ENCODE measurements at places on chromosomes 1 and 21.

DNA sequence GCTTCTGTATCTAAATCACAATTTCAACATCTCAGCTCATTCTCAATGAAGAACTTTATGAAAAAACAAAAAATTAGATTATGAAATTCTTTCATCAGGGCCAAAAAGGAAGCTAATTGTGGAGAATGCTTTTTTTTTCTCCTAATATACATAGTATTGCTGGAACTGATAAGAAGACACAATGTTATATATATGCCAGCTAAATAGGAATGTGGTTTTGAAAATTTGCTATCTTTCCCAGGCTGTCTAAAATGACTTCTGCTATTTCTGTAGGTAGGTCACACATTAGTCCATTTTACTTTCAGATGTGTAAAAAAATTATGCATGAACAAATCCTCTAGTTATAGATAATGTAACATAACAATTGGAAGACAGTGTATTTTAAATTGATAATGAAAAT lies 732.9 kb downstream of the RWDD3 start:
- no peak for DNase-seq

DNA sequence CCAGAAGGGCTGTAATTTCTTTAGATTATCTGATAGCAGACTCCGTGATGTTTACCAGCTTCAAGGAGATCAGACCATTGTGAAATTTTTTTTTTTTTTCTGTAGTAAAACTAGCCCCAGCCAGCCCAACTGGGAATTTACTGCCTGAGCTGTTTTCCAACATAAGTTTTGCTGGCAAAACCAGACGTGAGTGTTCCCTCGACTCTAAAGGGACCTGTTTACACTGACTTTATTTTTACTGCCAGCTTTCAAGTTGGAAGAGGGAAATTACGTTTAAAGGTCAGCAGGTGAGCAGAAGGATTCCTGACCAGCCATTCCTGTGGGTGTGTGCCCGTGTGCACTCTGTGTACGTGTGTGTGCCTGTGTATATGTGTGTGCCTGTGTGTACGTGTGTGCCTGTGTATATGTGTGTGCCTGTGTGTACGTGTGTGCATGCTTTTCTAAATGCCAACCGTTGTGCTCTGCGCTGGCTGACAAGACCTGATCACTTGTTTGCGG lies 374 bp downstream of the MAB21L3 start:
- DNase-seq, result no peak

DNA sequence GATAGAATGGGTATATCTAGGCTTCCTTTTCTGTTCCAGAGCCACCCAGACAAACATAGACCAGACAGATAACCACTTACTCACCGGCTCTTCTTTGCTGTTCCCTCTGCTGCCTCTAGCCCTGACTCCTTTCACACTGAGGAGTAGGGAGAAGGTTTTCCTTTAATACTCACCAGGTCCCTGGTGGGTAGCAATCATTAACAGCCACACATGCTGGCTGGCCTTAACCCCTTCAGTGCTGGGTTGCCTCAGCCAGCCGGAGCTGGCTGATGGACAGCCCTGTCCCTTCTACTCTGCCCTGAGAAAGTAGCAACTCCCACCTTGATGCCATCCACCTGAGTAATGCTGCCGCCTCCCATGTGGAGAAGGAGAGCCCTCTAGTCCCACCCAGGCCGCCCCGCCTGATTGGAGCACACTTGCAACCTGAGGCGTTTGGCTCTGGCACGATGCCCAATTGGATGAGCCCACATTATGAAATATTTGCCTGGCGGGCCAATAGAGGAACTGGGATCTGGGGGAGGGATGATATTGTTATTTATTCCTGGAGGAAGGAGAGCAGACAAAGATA lies 71.6 kb downstream of the PLEKHA6 start:
- DNase-seq, result peak; percentile 38

DNA sequence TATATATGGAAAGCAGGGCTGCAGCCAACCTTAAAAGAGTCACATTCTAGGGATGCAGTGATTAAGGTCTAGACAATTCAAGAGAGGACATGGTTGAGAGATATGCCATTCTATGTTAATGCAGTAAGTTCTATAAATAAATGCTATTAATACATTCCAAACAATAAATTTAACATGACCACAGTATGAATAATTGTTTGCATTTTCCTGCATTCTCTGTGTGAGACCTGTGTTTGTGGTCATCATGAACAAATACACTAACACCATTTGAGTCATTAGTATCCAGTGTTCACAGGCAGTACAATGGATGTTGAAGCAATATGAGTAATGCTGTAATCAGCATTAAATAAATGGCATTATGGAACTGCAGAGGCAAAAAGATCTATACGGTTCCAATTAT lies 5.5 kb upstream of the ZRANB2 start:
- no peak for DNase-seq

GRCh38 chr1:248576260-248576980 lies 1.9 kb upstream of the OR2T34 start:
- no peak for DNase-seq

GRCh38 chr1:214280386-214281020 lies 456 bp upstream of the SMYD2 start:
- no peak for DNase-seq

- no peak for DNase-seq
Measured at GRCh38 chr1:91765293-91765692, 120.7 kb downstream of the TGFBR3 start.

DNA sequence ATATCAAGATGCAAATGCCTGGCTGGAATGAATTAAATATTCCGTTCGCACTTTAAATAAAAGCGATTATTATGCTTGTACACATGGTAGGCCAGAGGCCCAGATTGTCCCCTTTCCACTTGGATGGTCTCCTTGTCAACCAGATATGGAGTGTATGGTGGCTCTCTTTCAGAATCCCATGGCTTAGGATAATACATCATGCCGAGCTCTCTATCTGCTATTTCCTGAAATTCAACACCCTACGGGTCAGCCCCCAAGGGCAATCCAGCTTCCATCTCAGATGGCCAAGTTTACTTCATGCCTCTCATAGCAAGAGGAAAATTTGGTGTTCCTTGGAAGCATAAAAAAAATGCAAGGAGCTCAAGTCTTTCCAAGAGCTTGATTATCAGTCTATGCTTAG lies 25.4 kb upstream of the FMO1 start:
- DNase-seq, result no peak

- peak; percentile 54 for DNase-seq
Measured at GRCh38 chr1:185559684-185560331, 174.4 kb upstream of the HMCN1 start.

DNA sequence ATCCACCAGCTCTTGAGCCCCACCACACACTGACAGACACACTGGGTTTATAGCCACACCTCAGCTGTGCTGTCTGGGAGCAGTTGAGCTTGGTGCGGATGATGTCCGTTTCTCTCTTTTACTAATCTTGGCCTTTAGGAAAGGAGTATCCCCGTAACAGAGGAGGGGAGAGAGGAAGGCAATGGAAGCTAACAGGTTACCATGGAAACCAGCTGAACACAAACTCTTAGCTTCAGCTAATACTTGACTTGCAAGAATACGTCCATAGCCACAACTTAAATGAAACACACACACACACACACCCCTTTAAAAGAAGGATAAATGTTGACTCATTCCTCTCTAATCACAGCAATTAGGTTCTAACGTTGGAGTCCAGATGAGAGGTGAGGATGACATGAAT lies 28.0 kb upstream of the LRRN2 start:
- no peak for DNase-seq

GRCh38 chr1:74465193-74465681 lies 47.2 kb downstream of the LRRC53 start:
- no peak for DNase-seq

- DNase-seq, result no peak
Measured at GRCh38 chr1:28248273-28249012, 10.9 kb upstream of the SESN2 start.

DNA sequence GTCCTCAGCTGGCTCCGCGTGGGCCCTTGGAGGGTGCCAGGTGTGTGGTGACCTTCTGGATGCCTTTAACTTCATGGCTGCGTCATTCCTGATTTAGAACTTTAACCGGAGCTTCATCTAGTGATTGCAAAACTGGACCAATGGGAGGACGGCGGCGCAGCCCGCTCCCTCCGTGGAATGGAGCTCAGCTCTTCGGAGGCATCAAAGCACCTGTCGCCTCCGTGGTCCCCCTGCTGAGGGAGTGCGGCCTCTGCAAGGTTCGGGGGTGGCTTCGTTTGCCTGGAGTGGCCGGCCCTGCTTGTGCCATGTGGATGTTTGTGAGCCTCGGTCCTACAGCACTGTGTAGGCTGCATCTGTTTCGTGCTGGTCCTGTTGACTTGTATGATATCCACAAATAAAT lies 14.2 kb downstream of the CSTB start:
- DNase-seq, result no peak

- no peak for DNase-seq
Measured at GRCh38 chr1:88910401-88910800, 19.0 kb upstream of the GTF2B start.

- DNase-seq, result no peak
Measured at GRCh38 chr1:202987922-202988583, 19.1 kb upstream of the TMEM183A start.

DNA sequence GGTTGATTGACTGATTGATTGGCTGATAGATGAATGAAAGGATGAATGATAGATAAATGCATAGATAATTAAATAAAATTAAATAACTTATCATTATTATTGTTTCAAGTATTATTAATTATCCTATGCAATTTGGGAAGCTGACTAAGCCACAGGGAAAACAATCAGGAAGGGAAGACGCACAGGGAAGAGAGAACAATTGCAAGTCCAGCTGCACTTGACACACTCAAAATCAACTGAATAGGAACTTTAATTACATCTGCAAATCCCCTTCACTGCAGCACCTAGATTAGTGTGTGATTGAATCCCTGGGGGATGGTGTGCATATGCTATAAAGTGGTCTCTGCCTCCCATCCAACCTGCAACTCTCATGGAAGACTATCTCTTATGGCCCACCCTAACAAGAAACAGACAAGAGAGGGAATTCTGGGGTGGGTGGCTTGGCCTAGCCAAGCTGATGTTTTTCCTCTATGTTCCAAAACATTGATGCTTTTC lies 161.1 kb upstream of the FGGY start:
- no peak for DNase-seq

DNA sequence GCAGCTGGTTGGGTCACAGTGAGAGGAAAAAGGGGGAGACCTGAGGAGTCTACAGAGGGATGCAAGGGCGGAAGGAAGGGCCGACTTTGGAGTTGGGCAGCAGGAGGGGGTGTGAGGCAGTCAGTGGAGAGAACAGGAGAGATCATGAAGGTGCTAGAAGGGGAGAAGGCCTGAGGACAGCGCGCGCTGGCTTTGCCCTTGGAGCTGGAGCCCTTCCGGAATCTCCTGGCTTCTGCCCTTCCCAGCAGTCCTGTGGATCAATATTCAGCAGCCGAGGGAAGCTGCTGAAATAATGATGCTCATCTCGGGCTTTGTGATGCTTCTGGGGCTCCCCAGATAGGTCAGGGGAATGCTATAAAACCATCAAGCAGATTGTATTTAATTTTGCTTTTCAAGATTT lies 26.7 kb downstream of the SLC37A1 start:
- no peak for DNase-seq

DNA sequence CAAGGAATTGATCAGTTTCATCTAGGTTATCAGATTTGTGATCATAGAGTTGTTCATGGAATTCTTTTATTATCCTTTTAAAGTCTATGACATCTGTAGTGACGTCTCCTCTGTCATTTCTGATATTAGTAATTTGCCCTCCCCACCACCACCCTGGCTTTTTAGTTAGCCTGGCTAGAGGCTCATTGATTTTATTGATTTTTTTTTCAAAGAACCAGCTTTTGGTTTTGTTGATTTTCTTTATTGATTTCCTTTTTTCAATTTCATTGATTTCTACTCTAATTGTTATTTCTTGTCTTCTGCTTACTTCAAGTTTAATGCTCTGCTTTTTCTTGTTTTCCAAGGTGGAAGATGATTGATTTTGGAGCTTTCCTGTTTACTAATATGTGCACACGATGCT lies 23.3 kb upstream of the TBX19 start:
- DNase-seq, result no peak

- DNase-seq, result no peak
Measured at GRCh38 chr1:225447650-225448089, 19.8 kb upstream of the LBR start.

DNA sequence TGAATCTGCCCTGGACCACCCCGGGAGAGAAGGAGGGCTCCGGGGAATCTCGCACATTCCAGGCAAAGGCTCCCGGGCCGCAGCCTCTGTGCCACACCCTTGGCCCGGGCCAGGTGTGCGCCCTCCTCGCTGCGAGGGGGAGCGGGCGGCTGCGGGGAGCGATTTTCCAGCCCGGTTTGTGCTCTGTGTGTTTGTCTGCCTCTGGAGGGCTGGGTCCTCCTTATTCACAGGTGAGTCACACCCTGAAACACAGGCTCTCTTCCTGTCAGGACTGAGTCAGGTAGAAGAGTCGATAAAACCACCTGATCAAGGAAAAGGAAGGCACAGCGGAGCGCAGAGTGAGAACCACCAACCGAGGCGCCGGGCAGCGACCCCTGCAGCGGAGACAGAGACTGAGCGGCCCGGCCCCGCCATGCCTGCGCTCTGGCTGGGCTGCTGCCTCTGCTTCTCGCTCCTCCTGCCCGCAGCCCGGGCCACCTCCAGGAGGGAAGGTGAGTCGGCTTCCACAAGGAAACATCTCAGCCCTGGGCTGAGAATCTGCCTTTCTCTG lies at the start of gene LAMC2:
LAMC2 (plus strand) TSS at position 324 of the 550 bp plus-strand sequence; CDS start at position 413, 89 bp downstream.
- peak; percentile 89 for DNase-seq

DNA sequence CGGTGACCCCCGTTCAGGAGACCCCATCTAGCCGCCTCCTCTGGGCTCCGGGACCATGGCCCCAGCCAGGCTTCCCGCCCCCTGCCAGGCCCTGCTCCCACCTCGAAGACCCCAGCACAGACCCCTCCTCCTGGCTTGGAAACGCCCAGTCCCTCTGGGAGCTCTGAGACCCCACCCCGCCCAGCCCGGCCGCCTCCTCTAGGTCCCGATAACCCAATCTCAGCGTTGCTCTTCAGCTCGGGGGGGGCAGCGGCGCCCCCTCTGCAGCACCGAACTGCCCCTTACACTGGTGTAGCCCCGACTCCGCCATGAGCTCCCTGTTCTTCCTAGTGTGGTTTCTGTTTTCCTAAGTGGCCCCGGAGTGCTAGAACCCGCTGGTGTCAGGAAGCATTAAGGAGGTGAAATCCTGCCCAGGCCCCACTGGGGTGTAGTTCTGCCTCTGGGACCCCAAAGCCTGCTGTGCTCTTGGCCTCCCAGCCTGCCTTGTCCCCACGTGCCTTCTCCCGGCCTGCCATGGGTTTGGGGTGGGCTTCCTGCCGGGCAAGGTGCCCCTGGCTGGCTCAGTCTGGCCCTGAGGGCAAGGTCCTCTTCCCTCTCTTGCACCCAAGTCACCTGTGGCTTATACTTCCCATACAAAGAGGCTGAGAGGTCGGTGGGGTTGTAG lies 10.7 kb upstream of the MMEL1 start:
- DNase-seq, result no peak

DNA sequence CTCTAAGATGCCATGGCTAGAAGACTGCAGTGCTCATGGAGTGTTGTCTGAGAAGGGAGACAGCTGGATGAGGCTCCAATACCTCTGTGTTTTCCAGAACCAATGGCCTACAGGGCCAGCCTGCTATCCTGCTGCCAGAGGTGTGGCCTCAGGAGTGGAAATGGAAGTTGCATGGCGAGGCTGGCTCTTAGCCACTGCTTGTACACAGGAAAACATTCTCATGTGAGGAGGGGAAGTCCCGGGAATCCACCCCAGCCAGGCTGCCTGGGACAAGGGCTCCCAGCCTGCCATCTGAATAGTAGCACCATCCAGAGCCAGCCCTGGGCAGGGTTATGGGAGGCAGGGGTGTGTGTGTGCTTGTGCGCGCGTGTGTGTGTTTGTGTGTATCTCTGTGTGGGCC lies 56.5 kb downstream of the SDC3 start:
- no peak for DNase-seq

GRCh38 chr1:53734650-53735211 lies 4.2 kb downstream of the GLIS1 start:
- DNase-seq, result no peak

GRCh38 chr1:10774615-10775310 lies 21.7 kb downstream of the CASZ1 start:
- no peak for DNase-seq

Measured in iPS DF 19.7 (cell line).